Esophagus squamous epithelium (tissue), 5 donors: ENCODE measurements at places on chromosomes 16 and 17.

GRCh38 chr16:10312784-10313724 lies 72.8 kb upstream of the ATF7IP2 start:
- H3K27me3 ChIP-seq, result no peaks in the 10 kb centered on the region
- H3K27ac ChIP-seq, result no peak overlapping the region
- peaks cover 19% of the 10 kb centered on the region for H3K4me1 ChIP-seq

GRCh38 chr17:21705021-21705601 lies 12.8 kb downstream of the KCNJ18 start:
- no peak overlapping the region for H3K4me3 ChIP-seq
- no peaks in the 10 kb centered on the region for H3K27me3 ChIP-seq
- no peak overlapping the region for H3K27ac ChIP-seq
- H3K36me3 ChIP-seq, result no peaks in the 10 kb centered on the region

DNA sequence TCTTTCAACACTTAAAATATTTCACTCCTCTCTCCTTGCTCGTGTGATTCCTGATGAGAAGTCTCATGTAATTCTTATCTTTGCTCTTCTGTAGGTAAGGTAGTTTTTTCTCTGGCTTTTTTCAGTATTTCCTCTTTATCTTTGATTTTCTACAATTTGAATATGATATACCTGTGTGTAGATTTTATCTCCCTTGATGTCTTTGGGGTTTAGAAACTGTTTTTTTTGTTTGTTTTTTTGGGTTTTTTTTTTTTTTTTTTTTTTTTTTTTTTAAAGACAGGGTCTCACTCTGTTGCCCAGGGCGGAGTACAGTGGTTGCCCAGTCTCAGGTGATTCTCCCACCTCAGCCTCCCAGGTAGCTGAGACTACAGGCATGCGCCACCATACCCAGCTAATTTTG lies 26.6 kb downstream of the MOSMO start:
- no peaks in the 10 kb centered on the region for H3K36me3 ChIP-seq
- no peaks in the 10 kb centered on the region for H3K27me3 ChIP-seq
- no peak overlapping the region for H3K27ac ChIP-seq
- H3K4me1 ChIP-seq, result no peaks in the 10 kb centered on the region

DNA sequence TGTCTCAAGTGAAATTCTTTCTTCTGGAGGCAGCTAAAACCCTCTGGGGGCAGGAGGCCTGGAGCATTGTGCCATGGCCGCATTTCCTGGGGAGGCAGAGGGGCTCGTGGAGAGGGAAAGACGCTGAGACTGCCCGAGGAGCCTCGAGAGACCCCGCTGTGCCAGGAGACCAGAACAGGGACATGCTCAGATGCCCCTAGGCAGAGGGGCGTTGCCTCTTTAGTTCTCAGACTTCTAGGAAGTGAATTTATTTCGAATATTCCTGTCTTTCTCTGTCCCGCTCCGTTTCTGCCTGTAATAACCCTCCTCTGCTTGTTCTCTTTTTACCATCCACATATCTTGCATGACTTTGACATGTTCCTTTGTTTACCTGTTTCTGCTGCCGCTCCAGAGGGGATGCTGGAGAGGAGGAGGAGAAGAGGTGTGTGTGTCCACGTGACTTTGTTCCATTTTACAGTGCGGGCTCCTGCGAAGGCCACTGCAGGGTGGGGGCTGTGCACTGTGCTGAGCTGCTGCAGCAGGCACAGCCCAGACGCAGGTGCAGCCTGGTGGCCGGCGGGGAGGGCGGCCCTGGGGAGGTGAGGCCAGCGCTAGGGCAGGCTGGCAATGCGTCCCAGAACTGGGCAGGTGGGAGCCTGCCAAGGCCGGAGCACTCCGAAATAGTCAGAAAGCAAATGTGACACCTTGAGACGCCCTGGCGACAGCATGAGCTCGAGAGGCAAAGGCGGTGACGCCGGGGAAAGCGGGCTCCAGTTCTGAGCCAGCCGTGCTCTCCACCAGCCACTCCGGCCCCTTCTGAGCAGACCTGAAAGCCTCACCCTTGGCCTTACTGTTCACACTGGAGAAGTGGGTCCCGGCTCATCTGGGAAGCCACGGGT lies 29.9 kb downstream of the CIBAR2 start:
- no peaks in the 10 kb centered on the region for H3K27me3 ChIP-seq
- H3K27ac ChIP-seq, result no peak overlapping the region
- no peak for DNase-seq
- H3K36me3 ChIP-seq, result peaks cover 5% of the 10 kb centered on the region

- no peak overlapping the region for H3K27ac ChIP-seq
- H3K4me1 ChIP-seq, result peaks cover 44% of the 10 kb centered on the region
- peaks cover 70% of the 10 kb centered on the region for H3K36me3 ChIP-seq
Observed at GRCh38 chr17:79001190-79002020, 8.2 kb downstream of the CANT1 start.

DNA sequence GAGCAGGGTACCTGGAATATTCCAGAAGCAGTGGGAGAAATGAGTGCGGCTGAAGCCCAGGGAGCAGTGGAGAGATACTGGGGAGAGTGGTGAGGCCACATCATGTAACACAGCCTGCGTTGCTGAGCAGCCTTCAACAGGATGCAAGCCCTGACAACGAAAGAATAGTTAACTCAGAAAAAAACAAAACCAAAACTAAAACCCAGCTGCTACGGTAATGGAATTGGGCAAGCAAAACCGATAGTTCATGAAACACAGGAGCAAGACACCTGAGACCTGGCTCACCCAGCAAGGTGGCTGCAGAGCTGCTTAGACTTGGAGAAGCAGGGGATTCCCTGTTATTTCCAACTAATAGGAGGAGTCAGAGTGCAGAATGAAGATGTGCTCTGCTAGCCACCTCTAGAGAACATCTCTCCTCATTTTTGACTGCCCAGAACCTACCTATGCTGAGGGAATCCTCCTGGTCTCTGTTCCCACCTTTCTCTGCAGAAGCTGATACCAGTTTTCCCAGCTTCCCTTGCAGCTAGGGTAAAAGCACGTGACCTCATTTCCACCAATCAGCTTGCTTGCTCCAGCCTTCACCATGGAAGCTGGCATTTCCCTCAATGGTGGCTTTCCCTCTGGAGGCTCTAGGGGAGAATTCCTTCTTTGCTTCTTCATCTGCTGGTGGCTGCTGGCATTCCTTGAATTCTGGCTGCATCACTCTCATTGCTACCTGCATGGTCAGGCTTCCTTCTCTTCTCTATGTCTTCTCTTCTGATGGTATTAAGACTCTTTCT lies 59.4 kb upstream of the XYLT1 start:
- H3K36me3 ChIP-seq, result no peaks in the 10 kb centered on the region
- no peak for DNase-seq
- peaks cover 9% of the 10 kb centered on the region for H3K27me3 ChIP-seq

DNA sequence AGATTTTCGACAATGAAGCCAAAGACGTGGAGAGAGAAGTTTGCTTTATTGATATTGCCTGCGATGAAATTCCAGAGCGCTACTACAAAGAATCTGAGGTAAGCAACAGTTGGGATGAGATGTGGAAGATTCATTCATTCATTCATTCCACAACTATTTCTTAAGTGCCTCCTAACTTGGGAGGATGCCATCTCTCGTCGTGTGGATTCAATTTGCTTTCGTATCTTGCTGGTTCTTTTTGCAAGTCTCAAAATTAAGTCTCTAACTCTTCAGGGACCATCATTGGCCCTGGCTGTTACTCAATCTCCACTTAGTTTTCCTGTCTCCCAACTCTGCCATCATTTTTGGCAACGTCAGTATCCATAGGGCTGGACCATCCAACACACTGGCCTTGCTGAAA lies 85.6 kb upstream of the NOL11 start:
- no peak overlapping the region for H3K4me3 ChIP-seq
- H3K4me1 ChIP-seq, result no peaks in the 10 kb centered on the region
- H3K36me3 ChIP-seq, result peaks cover 21% of the 10 kb centered on the region
- no peak overlapping the region for H3K27ac ChIP-seq
- DNase-seq, result no peak

DNA sequence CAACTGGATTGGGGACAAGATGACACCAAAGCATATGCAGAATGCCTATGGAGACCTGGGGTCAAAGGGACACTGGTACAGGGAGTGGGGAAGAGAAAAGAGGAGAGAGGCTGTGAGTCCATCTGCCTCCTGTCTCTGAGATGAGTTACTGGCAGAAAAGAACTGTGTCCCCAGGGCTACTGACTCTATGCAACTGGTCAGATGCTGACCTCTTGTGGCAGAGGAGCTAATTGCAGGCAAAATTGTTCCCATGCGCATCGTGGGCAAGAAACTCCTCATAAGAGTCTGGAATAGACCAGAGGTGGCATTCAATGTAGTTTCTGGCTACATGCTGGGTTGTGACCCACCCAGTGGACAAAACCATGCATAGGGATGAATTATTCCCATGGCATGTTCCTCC lies 26.1 kb upstream of the MLKL start:
- H3K4me3 ChIP-seq, result no peak overlapping the region
- no peaks in the 10 kb centered on the region for H3K36me3 ChIP-seq
- H3K4me1 ChIP-seq, result peaks cover 27% of the 10 kb centered on the region
- no peak overlapping the region for H3K27ac ChIP-seq

- H3K36me3 ChIP-seq, result no peaks in the 10 kb centered on the region
- H3K4me1 ChIP-seq, result peaks cover 3% of the 10 kb centered on the region
- H3K27me3 ChIP-seq, result peaks cover 5% of the 10 kb centered on the region
- DNase-seq, result no peak
Observed at GRCh38 chr16:67296420-67296819, 17.1 kb downstream of the PLEKHG4 start.

GRCh38 chr16:79263425-79263824 lies 337.1 kb downstream of the MAF start:
- no peaks in the 10 kb centered on the region for H3K4me1 ChIP-seq
- H3K36me3 ChIP-seq, result no peaks in the 10 kb centered on the region
- no peaks in the 10 kb centered on the region for H3K27me3 ChIP-seq
- H3K27ac ChIP-seq, result no peak overlapping the region

GRCh38 chr16:21033704-21034103 lies 116.9 kb downstream of the DNAH3 start:
- no peaks in the 10 kb centered on the region for H3K36me3 ChIP-seq
- no peak overlapping the region for H3K4me3 ChIP-seq
- H3K27ac ChIP-seq, result no peak overlapping the region
- DNase-seq, result no peak

DNA sequence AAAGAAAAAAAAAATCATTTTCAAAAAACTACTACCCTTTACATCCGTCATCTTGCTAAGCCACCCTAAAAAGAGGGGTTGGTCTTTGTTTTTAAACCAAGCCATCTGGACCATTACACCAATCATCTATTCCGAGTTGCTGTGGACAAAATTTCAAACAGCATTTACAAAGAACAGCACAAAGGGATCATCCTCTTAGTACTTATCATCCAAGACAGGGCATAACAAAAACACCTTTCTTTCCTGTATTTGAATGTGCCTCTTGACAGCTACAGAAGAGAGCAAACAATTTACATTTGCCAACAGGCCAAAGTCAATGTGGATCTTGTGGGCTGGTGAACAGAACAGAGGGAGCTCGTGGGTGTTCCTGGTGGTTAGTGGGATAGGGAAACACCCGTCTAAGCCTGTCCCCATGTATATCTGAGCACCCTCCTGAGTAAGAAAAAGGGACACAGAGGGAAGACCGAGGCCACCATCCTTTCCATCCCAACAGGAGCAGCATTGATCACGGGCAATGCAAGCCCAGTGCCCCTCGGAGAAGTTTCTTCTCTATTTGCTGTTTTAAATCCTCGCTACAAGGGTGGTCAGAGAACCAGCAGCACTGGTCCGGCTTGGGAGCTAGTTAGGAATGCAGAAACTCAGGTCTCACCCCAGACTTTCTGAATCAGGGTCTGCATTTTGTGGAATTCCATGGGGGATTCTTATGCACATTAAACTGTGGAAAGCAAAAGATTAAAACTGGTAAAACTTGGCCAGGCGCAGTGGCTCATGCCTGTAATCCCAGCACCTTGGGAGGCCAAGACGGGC lies 1.9 kb downstream of the SLC39A11 start:
- DNase-seq, result no peak
- H3K4me3 ChIP-seq, result no peak overlapping the region
- H3K4me1 ChIP-seq, result peaks cover 45% of the 10 kb centered on the region
- H3K27me3 ChIP-seq, result no peaks in the 10 kb centered on the region
- H3K27ac ChIP-seq, result peak overlapping the region; percentile 62

- DNase-seq, result no peak
- peaks cover 54% of the 10 kb centered on the region for H3K4me1 ChIP-seq
- no peaks in the 10 kb centered on the region for H3K36me3 ChIP-seq
- no peak overlapping the region for H3K4me3 ChIP-seq
- no peaks in the 10 kb centered on the region for H3K27me3 ChIP-seq
Observed at GRCh38 chr16:81526935-81527334, 82.3 kb downstream of the CMIP start.

- no peaks in the 10 kb centered on the region for H3K36me3 ChIP-seq
Observed at GRCh38 chr17:61250335-61250890, 149.2 kb upstream of the TBX2 start.

DNA sequence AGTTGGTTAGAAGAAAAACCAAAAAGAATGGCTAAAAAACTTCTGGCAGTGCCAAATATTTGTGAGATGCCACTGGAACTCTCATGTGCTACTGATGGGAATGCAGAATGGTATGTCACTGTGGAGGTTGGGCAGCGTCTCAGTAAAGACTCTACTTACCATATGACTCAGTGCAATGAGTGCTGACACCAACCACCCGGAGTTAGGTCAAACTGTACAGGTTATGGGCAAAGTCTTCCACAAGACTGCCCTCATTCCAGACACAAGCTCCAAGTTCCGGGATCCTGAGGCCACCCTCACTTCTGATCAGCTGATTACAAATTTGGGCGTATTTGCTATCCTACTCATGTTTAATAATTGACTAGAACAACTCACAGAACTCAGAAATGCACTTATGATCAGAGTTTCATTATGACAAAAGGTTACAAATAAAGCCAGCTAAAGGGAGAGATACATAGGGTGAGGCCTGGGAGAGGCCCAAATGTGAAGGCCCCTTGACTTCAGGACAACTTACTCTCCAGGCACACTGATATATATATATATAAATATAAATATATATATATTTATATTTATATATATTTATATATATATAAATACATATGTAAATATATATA lies 114.9 kb downstream of the TRIM37 start:
- H3K27ac ChIP-seq, result no peak overlapping the region
- no peaks in the 10 kb centered on the region for H3K36me3 ChIP-seq
- DNase-seq, result no peak
- no peak overlapping the region for H3K4me3 ChIP-seq

- no peak overlapping the region for H3K4me3 ChIP-seq
- H3K36me3 ChIP-seq, result no peaks in the 10 kb centered on the region
- no peak overlapping the region for H3K27ac ChIP-seq
- no peak for DNase-seq
- H3K27me3 ChIP-seq, result no peaks in the 10 kb centered on the region
- H3K4me1 ChIP-seq, result no peaks in the 10 kb centered on the region
Observed at GRCh38 chr16:12411516-12411915, 392.2 kb downstream of the CPPED1 start.

DNA sequence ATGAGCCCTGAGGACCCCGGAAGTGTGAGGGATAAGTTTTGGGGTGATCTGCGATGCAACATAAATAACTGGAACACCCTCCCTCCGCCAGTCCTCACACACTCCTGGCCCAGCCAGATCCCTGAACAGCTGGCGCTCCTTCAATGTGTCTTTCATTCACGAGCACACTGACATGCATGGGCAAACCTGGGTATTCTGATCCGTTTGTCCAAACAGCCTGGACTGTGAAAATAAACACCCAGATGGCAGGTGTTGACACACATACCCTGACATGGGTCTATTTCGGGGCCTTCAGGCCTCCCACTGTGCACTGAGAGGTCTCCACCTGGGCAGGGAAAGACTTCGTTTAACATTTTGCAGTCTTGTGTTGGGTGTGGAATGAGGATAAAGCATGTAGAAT lies 3.0 kb upstream of the CPNE2 start:
- peaks cover 20% of the 10 kb centered on the region for H3K4me1 ChIP-seq
- no peaks in the 10 kb centered on the region for H3K27me3 ChIP-seq
- no peak overlapping the region for H3K4me3 ChIP-seq
